NCI-H2029 treated with DMSO at 0.1 percent for 48 hours (cell line): ENCODE measurements at places on chromosomes 7 and 10.

DNA sequence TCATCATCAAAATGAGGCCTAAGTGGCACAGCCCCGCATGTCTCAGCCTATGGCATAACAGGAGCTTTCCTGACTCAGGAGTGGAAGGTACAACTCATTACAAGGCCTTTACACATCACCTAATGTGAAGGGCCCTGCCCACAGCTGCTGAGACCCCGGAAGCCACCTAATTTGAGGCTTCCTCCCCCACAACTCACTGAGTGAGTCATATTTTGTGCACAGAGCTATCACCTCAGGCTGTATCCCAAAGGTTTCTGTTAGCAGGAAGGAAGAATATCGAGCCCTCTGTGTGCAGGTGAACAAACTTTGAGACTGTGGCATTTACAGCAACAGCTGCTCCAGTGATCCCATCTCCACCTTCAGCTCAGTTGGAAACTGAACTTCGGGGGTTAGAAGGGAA, 20.6 kb downstream of the HTR5A start:
- no peak for DNase-seq

DNA sequence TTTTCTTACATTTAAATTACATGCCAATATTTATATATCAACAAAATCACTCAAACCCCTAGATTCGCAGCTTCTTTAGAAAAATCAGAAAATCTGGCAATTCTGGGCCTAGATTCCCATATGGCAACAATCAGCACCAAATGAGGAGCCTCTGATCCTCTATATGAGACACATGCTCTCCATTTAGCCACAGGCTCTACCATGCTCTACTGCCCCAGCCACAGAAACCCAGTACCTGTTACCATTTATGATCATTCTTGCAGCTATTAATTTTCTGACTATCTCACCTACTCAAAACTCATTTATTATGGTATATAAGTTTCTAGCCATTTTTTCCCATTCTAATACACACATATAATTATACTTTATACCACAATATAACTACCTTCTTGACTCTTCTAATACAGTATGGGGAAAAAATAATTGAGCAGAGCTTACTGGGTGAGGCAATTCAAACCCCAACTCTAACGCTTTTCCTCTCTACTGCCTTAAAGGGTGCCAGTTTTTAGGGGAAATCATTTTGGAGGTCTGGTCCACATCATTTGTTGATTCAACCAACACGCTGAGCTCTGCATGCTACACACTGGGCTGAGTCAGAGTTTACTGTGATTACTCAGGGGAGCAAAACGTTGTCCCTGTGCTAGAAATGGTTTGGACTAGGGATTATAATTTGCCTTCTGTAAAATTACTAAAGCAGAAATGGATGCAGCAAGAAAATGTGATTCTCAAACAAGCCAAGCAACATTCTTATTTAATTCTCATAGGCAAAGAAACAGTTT, 11.6 kb downstream of the PDLIM1 start:
- no peak for DNase-seq

DNA sequence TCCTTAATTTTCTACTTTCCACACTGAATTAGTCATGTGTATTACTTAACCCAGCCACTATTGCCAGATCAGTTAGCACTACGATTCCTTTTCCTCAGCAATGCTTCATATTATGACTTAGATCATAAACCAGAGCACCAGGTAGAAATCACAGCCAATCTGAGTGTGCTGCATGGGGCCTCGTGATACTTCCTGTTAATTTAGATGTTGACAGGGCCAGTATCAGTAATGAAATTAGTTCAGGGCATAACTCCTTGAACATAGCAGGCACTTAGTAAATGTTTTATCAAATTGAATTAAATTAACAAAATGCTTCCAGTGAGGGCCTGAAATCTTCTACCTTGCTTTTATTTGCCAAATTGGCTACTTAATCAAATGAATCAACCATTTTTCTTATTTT, 169.3 kb upstream of the LRGUK start:
- no peak for DNase-seq

DNA sequence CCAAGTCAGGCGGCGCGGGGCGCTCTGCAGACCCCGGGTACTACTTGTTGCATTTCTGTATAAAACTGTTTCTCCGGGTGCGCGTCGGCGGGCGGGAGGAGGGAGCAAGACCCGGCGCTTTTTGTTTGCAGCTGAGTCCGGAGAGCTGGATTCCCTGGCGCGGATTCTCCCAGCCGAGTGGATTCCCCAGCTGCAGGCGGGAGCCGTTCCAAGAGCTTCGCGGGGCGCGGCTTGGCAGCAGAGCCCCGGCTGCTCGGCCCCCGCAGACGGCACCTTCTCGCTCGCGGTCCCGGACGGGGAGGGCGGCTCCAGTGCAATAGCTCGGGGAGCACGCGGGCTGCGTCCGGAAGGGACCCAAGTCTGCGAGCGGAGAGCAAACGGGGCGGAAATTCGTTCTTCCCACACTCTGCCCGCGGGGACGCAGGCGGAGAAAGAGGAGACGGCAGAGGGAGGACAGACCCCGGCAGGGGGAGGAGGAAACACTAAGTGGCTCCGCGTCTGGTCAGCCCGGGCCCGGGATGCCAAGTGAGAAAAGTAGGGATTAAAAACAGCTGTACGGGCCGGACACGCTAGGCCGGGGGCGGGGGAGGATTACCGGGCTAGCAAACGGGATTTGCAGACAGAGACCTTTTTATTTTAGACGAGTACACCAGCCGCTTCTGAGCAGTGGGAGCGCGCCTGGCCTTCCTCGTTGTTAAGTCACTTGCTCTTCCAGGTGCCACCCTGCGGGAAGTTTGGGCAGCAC, at the start of gene TRIL:
Gene TRIL, minus strand, starts transcription at position 96 of the 745 bp plus-strand sequence. CDS start 284 bp downstream, outside the sequence.
- DNase-seq = no peak
